ENCODE measurements at places on chromosomes 3 and 15.

- no peak for DNase-seq
These were observed at the start of gene ABTB1 for GRCh38 chr3:127672429-127673190. Gene ABTB1 (plus strand): TSS chr3:127672952. CDS start chr3:127673026, 74 bp downstream.

DNA sequence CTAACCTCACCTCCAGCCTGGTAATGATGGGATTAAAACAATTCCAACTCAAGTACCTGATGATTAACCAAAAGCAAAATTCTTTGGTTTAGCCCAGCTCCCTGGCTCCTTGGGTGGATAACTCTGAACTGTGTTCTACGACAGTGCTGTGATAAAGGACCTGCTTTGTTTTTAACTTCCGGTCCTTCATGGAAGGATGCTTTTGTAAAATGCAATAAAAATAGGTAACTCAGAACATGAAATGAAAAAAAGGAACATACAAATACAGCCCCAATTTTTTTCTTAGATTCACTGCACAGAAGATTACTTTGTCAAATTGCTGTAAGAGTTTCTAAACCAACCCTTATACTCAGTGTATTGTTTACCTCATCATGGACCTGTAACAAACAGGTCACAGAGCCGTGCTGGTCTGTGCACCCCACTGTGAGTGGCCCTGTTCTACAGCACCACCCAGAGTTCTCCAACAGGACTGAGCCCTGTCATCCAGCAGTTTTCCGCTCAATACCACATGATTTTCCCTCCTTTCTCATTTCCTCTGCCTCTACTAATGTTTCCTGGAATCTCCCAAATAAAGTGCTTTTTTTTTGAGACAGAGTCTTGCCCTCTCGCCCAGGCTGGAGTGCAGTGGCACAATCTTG is 4.9 kb upstream of the PCYT1A start:
- DNase-seq, result no peak

DNA sequence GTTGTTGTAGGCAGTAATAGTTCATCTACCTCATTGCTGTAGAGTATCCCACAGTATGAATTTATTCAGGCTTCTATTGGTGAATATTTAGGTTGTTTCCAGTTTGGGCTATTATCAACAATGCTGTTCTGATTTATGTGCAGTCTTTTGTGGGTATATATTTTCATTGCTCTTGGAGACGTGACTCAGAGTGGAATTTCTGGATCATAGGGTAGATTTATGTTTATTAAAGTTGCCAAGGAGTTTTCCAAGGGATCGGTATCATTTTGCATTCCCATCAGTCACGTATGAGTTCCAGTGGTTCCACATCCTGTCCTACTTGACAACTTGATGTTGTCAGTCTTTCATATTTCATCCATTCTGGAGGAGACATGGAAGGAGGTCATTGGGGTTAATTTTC is 8.4 kb upstream of the HRH1 start:
- no peak for DNase-seq

GRCh38 chr3:64444490-64445108 is 219.3 kb upstream of the PRICKLE2 start:
- no peak for DNase-seq

GRCh38 chr3:188900421-188900951 is 271.3 kb upstream of the TPRG1 start:
- DNase-seq, result no peak

- DNase-seq, result no peak
These were observed 35.2 kb upstream of the SIAH2 start for GRCh38 chr3:150798122-150798618.
